ENCODE measurements at places on chromosomes 1 and 21.
A peak's percentile ranks its signal among the peaks of the same experiment; 100 is the strongest.

DNA sequence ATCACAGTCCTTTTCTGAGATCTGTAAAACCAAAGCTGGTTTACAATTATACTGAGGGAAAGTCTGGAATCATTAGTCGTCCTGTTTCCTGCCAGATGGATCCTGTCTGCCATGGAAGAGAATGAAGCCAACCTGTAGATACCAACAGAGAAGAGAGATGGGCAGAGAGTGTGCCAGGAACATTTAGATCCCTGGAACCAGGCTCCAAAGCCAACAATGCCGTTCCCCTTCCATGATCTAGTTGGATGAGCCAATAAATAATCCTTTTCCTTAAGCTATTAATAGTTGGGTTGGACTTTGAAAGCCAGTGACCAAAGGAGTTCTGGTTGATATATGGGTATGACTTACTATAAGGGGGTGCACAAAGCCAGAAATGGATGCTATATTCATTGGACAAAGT is 15.0 kb downstream of the CAPN8 start:
- DNase-seq, result no peak

DNA sequence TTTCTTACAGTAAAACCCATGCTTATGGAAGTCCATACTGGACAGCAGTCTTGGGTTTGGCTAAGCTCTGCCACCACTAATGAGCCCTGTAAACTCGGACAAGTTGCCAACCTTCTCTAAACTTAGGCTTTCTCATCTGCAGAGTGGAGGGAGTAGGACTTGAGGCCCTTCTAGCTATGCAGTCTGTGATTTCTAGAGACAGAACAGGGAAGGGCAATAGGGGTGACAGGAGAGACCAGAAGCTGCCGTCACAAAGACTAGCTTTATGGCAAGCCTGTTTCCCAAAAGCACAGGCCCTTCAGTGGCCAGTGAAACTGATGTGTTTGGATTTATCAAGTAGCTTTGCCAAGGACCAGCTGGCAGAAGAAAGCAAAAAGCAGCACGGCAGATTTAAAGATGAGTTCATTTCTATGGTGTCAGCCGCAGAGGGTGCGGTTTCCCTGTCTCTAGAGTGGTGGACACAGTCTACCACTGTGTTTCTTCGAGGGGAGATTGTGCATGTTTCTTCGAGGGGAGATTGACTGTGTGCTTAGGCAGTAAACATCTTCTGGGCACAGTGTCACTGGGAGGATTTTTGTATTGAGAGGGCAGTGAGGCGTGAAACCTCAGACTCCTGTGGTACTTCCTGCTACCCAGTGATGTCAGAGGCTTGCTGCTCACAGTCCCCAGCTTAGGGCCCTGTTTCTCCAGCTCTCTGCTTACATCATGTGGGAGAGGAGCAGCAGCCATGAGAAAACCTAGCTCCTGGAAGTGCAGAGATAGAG is 119.0 kb downstream of the ROR1 start:
- DNase-seq, result peak; percentile 68

DNA sequence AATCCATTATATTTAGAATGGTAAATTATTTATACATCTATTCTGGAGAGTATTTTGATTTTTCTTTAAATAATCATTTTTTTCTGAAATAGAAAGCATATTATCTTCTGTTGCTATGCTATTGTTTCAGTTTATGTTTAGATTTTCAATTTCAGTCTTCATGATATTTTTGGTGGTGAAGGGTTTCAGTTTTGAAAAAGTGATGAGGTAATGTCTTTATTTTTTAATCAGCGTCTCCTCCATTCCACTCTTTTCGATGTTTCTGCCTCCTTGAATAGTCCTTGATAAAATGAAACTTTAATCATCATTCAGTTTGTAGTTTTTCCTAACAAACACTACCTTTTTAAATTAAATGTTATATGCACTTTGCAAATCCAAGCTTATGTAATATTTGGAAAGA is 428.6 kb downstream of the PTPRC start:
- no peak for DNase-seq

DNA sequence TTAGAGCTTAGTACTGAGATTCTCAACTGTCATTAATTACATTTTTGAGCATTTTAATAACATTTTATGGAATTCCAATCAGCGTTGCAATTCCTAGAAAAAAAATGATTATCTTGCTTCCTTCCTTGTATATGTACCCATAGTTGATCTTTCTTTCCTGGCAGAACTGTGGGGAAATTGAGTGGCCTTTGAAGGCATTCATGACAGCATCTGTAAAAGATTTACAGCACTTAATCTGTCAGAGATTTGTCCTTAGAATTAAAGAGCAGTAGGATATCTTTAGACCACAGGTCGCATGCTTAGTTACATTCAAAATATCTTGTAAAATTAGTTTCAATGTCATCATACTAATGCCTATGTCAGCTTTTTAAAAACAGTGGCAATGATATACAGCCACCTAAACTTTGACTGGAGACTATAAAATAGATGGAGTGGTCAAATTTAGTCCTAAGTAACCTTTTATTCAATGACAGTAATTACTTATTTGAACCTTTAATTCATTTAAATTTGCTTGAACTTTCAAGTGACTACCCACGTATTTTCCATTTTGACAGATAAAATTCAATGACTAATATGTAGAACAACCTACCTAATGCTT is 692.0 kb downstream of the NCAM2 start:
- DNase-seq, result no peak

GRCh38 chr21:38805328-38806152 is at the start of gene ETS2:
ETS2 (plus strand) TSS chr21:38805929; CDS start chr21:38810035, 4,106 bp downstream.
- peak; percentile 73 for DNase-seq

DNA sequence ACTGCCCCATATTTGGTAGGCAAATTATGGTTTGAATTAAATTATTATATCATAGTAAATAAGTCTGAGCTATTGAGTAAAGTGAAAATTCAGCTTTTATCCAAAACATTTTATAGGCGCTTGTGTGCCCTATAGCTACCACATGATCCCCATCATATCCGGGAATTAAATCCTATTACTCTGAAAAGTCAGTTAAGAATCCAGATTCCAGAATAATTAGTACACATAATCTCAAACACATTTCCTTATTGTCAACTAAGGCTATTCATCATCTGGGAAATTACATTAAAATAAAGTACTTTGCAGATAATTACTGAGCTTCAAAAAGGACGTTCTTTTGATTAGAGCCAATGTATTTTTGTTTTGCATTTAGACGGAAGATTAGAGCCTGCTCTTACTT is 72.3 kb downstream of the CTH start:
- DNase-seq, result no peak

DNA sequence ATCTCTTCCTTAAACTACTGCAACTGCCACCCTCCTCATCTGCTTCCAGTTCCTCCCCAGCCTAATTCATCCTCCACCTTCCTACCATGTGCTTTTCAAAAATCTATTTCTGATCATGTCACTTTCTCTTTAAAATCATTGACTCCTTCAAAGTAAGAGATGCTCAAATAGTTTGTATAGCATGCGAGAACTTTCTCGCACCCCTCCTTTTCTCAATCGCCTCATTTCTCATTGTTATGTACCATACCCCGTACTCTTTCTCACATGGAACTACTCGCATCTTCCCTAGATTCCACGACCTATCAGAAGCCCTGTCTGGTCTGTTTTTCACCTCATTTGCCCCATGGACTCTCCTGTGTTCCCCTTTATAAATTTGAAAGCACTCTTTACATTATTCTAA is 238.2 kb downstream of the NRIP1 start:
- DNase-seq, result no peak

DNA sequence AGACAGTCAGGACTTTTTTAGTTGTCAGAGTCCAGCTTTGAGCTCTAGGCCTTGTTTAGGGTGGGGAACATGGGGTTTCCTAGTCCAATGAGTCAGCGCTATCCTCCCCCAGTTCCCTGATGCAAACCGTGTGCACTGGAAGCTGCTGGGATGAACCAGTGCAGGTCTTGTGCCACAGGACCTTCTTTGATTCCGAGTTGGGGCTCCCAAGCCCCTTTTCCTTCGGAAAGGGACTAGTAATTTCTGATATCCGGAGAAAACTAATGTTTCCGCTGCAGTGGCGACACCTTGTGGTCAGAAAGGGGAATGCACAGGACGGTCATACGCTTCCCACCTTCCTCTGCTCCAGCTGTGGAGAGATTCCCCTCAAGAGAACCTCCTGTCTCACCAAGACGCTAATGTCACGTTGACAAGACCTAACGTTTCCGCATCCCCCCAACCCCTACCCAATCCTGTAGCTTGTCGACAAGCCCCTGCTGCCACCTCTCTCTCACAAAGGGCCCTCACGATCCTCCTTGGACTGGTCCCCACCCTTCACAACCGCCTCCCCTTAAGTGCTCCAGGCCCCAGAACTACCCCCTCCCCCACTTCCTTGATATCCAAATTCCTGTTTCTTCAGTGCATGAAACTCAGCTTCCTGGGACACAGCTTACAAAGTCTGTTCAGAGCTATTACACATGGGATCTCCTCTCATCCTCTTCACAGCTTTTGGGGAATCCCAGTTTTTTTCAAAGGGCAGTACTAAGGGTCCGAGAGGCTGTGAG is 30.9 kb downstream of the GPA33 start:
- peak; percentile 69 for DNase-seq

DNA sequence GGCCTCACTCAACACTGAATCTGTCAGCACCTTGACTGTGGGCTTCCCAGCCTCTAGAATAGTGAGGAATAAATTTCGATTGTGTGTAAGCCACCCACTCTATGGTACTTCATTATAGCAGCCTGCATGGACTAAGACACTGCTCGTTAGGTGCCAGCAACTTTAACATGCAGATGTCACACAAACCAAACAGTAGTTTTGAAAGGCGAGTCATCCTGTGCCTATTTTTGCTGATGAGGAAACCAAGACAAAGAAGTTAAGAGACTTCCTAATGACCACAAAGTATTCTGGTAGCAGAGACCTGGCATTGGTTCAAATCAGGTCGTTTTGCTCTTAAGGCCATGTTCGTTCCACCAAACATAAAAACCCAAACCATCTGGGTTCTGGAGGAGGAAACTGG is 42.9 kb downstream of the BATF3 start:
- no peak for DNase-seq

- no peak for DNase-seq
Measured at GRCh38 chr1:35863881-35864625, 19.0 kb upstream of the AGO1 start.

DNA sequence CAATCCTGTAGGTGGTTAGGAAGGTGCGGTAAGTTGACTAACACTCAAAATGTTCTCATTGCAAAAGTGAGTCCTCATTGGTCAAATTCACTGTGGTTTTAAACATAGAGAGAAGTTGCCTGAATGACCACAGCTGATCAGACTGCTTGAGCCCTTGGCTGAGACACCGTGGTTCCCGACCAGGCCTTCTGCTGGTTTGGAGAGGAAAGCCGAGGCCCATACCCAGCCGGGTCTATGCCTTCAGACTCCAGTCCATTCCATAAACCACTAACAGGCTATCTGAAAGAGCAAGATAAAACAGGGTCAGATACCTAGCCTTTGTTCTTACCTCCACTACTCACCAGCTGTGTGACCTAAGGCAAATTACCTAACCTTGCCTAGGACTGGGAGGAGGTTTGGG is 133.9 kb downstream of the LMX1A start:
- no peak for DNase-seq

DNA sequence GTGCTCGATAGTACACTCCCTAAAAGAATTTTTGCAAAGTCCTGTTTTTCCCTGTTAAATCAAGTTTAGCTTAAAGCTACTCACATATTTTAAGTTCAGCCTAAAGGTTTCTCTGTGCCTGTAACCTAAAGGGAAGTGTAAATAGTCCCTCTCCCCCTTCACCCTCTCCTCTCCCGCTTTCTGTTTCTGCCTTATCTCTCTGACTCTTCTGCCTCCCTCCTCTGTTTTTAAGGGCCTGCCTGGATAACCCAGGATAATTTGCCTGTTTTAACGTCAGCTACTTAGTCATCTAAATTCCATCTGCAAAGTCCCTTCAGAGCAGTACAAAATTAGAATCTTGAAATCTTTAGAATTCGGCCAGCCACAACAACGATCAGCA is 92.6 kb downstream of the NID1 start:
- DNase-seq, result peak; percentile 83

- DNase-seq, result no peak
Measured at GRCh38 chr1:17498214-17498613, 41.3 kb upstream of the ARHGEF10L start.

- DNase-seq, result no peak
Measured at GRCh38 chr1:61271412-61271789, 189.0 kb downstream of the NFIA start.

DNA sequence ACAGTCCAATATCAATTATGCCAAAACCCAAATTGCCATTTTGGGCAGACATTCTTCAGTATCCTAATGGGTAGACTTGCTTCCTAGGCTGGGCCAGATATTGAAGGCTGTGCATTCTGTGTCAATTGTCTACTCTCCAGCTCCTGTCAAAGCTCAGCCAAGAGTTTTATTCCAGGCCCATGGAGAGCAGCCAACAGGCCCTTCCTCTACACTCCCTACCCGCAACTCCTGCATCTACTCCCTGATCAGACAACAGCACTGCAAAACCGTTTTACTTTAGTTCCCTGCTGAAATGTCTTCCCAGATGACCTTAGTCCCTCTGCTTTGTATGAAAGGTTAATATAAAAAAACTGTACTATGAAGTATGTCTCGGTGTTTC is 6.6 kb upstream of the ADORA3 start:
- no peak for DNase-seq

DNA sequence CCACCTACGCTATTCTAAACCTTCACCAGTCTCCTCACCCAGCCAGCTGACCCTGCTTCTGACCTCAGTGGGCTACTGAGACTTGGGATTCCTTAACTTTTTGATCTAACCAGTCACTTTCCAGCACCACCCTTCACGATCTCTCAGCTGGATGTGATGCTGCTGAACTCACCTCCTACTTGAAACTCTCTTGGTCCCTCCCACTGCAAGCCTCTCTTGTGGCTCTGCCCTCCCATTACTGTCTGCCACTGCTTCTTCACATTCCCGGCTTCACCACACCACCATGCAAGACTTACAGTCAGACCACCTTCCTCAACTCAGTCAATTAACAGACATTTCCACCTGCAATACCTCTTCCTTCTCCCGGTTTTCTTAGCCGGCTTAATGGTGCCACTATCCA is 6.3 kb downstream of the TAF5L start:
- DNase-seq, result no peak

DNA sequence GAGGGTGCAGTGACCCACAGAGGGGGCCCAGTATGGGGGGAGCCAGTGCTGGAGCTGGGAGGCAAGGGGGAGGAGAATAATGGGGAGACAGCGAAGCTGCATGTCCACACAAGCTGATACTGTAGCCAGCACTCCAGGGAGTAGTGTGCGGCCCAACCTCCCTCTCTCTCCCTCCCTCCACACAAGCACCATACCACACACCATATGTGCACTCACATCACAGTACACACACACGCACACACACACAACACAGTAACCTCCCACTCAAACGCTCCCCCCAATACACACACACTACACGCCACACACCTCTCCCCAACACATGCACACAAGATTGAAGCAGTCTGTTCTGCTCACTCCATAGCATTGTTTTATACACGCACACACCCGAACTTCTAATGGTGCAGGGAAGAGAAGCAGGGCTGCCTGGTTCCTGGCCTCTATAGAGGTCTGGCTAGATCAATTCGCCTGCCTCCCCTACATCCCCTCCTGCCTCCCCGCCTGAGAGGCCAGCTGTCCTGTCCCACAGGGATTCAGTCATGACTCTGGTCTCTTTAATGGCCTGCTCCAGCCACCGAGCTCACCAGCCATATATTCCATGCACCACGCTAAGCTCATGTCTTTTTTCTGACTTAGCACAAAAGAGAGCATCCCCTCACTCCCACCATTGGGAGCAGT is 3.8 kb downstream of the NCDN start:
- no peak for DNase-seq

- no peak for DNase-seq
Measured at GRCh38 chr1:212583643-212584042, 24.9 kb upstream of the ATF3 start.

GRCh38 chr1:83698644-83699043 is 300.3 kb downstream of the TTLL7 start:
- no peak for DNase-seq

All from brain microvascular endothelial cell (primary cell).